Daoy (cell line): ENCODE measurements at places on chromosomes 1 and 21. TPM values are rescaled to one million over a fixed set of nuclear protein-coding genes. Genes with fewer than 3 reads are reported as not detected.

NFIA gene
- total RNA-seq = 3.4 and 5.0 TPM in 2 replicates

OLIG2 gene
- total RNA-seq = 1.3 and 3.1 TPM in 2 replicates

ATP1A2 gene
- not detected in 2 replicates for total RNA-seq

STYXL2 gene
- not detected in 2 replicates for total RNA-seq

DNA sequence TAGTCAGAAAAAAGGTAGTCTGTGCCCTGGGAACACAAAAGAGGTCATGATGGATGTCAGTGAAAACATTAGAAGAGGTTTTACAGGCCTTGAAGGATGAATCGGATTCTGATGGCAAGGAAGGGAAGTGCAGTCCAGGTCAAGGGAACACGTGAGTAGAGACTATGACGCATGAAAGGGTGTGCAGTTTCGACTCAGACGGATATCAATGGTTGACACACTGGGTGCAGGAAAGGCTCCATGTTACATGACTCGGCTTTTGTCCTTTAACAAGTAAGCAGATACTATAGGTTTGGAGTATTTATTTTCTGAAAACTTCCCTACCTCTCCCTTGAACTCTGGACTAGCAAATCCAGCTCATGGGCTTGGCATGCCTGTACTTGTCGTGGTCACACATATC lies 55.3 kb downstream of the SEC16B start:
- DNase-seq = no peak

DNA sequence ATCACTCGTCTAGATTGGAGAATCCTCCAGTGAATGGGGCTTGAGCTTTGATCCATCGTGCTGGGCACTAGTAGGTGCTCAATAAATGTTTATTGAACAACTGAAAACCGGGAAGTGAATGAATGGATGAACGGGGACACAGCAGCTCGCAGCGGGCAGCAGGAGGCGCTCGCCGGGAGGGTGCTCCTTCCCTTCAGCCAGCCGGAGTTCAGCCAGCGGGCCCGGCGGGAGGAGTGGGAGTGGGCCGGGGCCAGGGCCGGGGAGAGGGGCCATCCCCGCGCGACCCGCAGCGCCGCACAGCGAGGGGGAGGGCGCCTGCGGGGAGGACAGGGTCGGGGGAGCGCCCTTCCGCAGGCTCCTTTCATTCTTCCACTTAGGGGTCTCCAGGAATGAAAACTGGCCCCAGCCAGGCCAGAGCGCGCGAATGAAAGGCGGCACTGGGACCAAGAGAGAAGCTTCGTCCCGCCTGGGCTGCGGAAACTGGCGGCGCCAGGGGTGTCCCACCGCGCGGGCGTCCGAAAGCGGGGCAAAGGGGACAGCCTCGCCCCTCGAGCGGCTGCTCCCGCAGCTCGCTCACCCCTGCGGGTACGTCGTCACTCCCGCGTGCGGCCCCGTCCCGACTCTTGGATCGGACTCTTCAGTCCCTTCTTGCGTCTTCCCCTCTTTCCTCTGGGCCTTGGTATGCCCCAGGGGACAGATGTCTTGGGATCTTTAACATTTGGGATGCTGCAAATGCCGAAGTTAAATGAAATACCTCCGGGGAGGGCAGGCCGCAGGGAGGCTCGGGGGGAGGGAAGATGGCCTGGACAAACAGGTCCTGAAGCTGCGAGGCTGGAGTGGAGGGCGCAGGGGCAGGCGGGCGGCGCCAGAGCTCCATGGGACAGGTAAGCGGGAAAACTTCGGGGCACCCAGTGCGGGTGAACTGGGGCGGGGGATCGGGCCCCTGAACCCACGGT lies 3.6 kb upstream of the INAVA start:
- peak; percentile 74 for DNase-seq

- peak; percentile 98 for DNase-seq
Observed at GRCh38 chr1:219771080-219771479, 157.3 kb downstream of the SLC30A10 start.

DNA sequence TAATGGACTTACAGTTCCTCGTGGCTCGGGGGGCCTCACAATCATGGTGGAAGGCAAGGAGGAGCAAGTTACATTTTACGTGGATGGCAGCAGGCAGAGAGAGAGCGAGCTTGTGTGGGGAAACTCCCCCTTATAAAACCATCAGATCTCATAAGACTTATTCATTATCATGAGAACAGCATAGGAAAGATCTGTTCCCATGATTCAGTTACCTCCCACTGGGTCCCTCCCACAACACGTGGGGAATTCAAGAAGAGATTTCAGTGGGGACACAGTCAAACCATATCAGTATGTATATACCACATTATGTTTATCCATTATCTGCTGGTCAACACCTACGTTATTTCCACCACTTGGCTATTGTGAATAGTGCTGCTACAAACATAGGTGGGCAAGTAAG lies 352.3 kb upstream of the B3GALT2 start:
- no peak for DNase-seq

DNA sequence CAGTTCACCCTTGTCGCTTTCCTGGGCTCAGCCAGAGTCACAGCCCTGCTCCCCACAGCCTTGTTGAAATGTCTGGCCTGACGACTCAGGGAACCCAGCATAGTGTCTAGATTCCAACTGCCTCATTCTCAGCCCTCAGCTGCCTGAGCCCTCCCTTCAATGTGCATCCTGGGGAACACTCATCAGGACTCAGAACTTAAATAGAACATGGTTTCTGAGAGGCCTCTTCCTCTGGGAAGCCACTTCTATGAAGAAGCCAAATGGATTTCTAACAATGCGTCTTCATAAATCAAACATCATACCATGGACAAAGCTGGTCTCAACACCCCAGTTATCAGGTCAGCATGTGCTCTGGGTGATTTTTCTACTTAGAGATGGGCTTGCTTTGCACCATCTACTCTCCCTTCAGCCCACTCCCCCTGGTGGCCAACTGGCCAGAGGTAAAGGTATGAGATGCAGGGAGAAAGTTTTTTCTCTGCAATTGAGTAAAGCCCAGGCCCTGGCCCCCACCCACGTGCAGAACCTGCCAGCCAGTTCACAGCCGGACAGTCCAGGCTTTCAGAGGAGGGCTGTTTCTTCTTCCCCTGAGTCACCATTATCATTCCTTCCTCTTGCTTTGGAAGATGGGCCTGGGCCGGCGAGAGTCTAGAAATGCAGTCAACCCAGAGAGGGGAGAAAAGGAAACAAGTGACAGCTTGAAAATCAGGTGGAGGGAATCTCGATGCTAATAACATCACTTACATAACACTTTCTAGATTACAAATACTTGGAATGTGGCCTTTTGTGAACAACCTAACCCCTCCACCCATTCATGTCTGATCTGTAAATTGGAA lies 32.1 kb downstream of the CD244 start:
- peak; percentile 70 for DNase-seq

GRCh38 chr1:62906428-62906886 lies 122.5 kb downstream of the ATG4C start:
- peak; percentile 23 for DNase-seq

- DNase-seq = no peak
Observed at GRCh38 chr1:100731309-100731708, 11.8 kb downstream of the VCAM1 start.

- no peak for DNase-seq
Observed at GRCh38 chr1:1153874-1154273, 19.8 kb upstream of the TTLL10 start.

GRCh38 chr1:159993911-159994310 lies 37.9 kb downstream of the PIGM start:
- DNase-seq = no peak
